ENCODE measurements at places on chromosomes 1 and 21.

DNA sequence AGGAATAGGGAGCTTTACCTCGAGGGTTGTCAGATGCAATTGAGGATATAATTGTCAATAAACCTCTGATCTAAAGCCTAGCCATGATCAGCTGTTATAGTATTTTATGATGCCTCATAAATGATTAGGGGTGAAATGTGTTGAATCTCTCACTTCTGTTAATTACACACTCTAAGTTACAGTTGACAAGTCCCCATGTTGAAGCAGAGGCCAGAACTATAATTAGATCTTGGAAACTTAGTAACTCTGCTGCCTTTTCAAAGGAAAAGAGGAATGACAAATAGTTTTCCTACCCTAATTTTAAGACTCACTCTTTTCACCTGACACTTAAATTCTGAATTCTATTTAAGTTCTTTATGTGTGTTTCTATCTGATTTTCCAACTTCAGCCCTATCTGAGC is 33.8 kb downstream of the CCSAP start:
- DNase-seq, result no peak

- no peak for DNase-seq
Measured at GRCh38 chr1:232985882-232986526, 35.6 kb downstream of the NTPCR start.

GRCh38 chr21:14767192-14767852 is 221.2 kb upstream of the SAMSN1 start:
- DNase-seq, result no peak

DNA sequence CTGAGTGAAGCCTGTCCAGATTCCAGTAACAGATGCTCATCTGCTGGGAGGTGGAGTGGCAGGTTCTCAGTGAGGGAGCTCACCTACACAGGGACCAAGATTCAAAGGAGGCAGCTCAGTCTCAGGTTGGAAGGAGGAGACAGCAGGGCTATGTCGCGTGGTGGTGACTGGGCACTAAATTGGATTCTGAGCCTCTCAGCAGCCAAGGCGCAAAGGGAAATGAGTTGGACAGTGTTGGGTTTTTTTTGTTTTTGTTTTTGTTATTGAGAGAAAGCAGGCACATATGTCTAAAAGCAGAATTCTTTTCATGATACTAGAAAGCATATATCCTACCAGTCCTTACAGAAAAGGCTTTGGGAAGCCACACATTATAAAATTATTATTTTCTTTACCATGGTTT is 26.2 kb downstream of the UMODL1 start:
- DNase-seq, result peak; percentile 25

DNA sequence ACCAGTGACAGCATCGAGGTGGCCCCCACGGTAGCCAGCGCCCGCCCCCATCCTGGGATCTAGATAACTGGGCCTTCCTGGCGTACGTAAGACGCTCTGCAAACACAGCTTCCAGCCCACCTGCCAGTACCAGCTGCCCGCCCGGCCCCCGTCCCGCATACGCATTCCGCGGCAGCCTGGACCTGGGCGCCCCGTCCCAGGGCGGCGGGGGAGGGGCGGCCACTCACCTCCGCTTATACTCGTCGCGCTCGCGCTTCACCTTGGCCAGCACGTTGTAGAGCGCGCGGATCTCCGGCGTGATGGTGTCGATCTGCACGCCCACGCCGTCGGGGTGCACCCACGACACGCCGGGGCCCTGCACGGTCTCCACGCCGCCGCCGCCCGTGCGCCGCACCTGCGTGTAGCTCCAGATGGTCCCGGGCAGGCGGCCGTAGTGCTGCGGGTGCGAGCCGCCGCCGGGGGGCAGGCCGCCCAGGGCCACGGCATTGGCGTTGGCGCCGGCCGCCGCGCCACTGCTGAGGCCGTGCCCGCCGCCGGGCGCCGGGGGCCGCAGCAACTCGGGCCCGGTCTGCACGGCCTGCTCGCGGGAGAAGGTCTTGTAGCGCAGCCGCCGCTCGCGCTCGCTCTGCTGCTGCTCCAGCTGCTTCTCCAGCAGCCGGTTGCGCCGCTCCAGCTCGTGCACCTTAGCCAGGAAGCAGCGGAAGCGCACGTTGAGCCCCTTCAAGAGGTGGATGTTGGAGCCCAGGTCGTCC is 859 bp downstream of the IFFO2 start:
- DNase-seq, result no peak

DNA sequence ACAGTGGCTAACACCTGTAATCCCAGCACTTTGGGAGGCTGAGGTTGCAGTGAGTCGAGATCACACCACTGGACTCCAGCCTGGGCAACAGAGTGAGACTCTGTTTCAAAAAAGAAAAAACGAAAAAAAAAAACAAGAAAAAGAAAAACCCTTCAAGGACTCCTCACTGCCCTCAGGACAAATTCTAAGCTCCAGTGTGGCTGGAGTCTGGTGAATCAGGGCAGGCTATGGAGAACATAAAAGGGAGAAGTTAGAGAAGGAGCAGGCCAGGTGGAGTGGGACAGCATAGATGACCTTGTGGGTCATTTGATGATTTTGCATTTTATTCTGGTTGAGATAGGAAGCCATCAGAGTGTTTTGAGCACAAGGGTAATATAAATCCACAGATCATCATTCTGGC is 12.5 kb upstream of the UAP1 start:
- DNase-seq, result no peak

DNA sequence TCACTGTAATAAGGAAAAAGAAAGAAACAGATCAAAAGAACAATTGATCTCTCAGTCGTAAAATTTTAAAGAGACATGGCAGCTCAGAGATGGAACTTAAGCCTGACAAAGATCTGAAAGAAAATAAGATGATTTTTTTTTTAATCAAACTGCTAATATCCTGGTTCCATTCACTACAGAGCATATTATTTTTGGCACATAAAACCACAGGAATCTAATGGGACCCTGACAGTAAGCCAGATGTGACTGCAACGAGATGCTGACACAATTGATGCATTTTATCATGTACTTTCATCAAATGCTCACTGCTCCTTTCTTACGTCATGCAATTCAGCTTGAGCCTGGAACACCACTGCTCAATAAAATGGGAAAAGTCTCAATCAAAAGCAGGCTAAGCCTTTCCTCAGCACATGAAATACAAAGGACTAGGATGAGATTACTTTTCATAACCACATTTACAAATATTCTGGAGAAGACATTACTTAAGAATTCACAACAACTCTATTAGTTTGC is 16.6 kb downstream of the GPATCH2 start:
- DNase-seq, result no peak
